Omental fat pad (tissue), 4 donors: ENCODE measurements at places on chromosomes 7 and 10. TPM values are rescaled to one million over a fixed set of nuclear protein-coding genes. Genes with fewer than 3 reads are reported as not detected.
A peak's percentile ranks its signal among the peaks of the same experiment; 100 is the strongest.

DNA sequence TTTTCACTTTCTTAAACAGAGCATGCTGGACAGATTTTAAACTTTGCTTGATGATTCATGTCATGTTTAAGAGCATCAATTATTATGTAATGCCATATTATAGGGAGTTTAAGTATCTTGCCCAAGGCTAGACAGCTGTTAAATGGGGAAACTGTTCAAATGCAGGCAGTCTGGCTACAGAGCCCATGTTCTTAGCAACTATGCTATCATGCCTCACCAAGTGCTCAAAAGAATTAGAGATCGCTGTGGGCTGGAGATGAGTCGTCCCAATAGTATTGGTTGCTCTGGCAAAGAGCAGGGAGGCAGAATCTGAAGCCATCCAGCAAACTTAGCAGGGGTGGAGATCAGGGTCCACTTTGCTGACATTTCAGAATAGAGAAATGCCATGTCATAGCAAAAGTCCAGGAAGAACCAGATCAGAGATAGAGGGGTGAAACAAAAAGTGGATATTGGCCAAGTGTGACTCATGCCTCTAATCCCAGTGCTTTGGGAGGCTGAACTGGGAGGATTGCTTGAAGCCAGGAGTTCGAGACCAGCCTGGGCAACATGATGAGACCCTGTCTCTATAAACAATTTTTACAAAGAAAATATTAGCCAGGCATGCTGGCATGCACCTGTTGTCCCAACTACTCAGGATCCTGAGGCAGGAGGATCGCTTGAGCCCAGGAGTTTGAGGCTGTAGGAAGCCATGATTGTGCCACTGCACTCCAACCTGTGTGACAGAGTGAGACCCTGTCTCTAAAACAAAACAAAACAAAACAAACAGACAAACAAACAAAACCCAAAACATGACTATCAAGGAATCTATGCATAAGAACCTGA, 57.8 kb downstream of the BAMBI start:
- DNase-seq, result no peak

- DNase-seq, result no peak
These were observed 700 bp downstream of the GSAP start for GRCh38 chr7:77415476-77415822.

GRCh38 chr7:125396466-125397151, 467.0 kb upstream of the POT1 start:
- DNase-seq, result no peak

DNA sequence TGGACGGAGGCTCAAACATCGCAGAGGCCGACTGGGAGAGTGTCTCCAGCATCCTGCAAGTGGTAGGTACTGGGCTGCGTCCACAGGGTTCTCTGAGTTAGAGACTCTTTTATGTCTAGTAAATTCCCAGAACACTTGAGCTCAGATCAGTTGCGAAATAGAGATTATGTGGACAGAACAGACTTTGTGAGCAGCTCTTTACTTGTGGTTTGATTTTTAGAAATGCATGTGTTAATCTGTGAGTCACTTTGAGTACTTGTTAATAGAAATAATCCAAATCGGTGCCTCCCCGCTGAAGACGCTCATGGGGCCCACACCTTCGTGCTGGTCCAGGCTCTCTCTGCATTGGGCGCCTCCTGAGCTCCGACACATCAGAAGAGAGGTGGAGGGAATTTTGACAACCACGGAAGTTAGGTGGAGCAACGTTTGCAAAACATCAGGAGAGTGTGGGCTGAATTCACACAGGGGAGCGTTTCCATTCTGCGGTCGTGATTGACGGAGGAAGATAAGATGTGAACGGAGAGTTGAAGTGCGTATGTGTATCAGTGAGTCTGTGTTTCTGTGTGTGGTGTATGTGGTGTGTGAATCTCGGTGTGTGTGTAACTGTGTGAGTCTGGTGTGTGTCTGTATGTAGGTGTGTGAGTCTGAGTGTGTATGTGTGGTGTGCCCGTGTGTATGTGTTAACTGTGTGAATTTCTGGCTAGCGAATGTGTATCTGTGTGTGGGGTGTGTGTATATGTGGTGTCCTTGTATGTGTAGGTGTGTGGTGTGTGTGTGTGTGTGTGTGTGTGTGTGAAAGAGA, 32.1 kb downstream of the PFKP start:
- DNase-seq, result no peak

- DNase-seq, result no peak
These were observed 34.3 kb downstream of the TPST1 start for GRCh38 chr7:66239467-66239856.

GRCh38 chr10:35270100-35270499, 66.2 kb upstream of the CCNY start:
- no peak for DNase-seq

- DNase-seq, result peak; percentile 22
These were observed 69.1 kb downstream of the INPP5A start for GRCh38 chr10:132606536-132607316.

DNA sequence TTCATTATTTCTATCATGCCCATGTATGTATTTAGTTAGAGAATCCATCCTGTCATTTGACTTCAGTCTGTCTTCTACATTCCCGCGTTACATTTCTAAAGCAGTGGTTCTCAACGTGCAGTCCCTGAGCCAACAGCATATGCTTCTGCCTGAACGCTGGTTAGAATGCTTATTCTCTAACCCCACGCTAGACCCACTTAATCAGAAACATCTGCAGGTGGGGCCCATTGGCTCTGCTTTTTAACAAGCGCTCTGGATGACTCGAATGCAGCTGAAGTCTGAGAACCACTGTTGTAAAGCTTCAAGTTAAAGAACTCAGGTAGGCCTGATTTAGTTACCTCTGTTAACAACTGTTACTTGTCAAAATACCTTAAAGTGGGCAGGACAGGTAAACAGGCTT, 38.2 kb downstream of the NEUROD6 start:
- no peak for DNase-seq

DNA sequence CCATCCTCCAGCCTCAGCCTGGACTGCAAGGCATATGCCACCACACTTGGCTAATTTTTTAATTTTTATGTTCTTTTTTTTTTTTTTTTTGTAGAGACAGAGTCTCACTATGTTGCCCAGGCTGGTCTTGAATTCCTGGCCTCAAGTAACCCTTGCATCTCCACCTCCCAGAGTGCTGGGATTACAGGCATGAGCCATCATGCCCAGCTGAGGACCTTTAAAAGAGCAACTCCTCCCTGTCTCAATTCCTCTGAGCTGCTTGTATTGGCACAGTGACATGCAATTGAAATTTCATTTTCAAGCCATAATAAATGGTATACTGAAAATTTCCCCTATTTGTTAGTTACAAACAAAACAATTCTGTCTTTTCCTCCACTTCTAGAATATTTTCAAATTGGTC, 19.5 kb downstream of the DNAJB9 start:
- no peak for DNase-seq

DNA sequence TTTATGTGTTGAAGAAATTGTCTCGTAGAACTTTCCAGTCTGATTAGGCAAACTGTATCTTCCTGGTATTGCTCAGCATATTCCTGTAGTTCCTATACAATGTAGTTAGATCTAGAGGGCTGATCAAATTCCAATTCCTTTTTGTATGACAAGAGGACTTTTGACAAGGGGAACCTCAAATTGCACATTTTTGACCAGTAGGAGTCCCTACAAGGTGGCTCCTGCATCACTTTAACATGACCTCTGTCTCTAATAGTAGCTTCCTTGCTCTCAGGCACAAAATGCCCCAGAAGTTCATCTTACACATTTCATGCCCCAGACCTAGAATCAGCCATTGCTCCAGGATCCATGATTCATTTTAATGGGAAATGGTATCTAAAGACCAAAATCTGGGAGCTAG, 18.7 kb downstream of the HERPUD2 start:
- no peak for DNase-seq

- DNase-seq, result no peak
These were observed 164.6 kb upstream of the SH2B2 start for GRCh38 chr7:102122026-102122425.

GRCh38 chr7:108247614-108248013, 117.5 kb upstream of the LAMB4 start:
- DNase-seq, result no peak

DNA sequence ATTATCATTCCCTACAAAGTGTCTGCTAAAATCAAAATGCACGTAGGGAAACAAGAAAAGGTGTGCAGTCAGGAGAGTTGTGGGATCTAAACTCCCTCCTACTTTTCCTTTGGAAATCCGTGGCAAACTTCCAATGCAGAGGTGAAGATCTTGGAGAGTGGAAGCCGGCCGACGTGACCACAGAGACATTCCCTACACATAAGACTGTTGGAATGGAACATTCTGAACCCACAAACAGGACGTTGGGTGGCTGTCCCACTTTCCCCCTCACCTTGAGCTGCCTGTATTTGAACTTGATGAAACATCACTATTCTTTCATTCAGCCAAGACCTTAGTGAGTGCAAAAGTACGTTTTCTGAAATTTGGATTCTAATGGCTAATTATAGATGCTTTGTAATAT, 65.9 kb downstream of the PRKCQ start:
- DNase-seq, result no peak

DNA sequence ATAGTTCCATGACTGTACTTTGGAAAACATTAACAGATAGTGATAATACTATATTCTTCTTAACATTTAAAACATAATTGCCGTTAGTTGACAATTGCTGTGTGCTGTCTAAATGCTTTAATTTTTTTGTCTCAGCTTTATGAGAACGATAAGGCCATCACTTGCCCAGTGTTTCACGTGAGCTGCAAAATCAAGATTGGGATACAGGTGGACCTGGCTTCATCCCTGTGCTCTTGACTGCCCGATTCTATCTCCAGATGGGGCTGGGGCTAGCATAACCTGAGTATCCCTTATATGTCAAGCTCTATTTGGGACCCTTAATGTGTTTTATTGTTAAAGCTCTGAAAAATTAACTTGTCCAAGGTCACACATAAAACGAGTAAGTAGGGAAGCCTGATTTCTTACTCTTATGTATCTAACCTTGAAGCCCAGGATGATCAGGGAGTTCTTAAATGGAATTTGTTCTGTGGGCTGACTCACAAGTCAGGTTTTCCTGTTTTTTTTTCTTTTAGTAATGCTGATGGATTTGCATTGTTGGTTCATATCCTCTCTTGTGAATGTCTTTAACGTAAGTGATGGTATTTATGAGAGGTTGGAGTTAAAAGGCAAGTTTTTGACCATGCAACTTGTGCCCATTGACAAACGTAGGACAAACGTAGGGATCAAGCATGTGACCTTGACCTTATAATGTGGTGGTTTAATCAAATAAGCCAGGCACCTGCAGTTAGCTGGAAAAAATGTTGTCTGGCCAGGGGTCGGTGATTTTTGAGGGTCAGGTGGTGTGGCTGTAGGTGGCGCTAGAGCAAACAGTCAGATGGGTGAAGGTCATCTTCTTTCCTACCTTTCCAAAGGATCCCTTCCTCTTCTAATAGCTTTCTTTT, 3.6 kb downstream of the PRKAR2B start:
- no peak for DNase-seq

- no peak for DNase-seq
These were observed 51.5 kb downstream of the ADAM12 start for GRCh38 chr10:126336801-126337200.

DNA sequence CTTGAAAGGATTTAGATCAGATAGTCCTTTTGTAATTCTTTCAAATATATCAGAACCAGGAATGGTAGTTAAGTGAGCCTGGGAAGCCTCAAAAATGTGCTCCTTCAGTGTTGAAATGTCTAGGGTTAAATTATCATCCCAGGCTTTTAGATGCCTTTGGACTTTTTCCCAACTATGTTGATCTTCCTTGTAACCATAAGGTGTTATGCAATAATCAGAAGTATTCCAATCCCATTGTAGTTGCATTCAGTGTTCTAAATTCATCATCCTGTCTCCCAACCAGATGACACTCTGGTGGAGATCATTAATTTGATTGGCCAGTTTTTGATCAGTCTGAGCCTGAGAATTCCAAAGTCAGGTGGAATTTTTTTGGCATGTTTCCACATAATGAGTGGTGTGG, 35.1 kb upstream of the AKR1C2 start:
- DNase-seq, result no peak

GRCh38 chr7:70384891-70385290, 747.1 kb upstream of the GALNT17 start:
- no peak for DNase-seq

GRCh38 chr10:110474826-110475225, 22.9 kb upstream of the DUSP5 start:
- no peak for DNase-seq

- no peak for DNase-seq
These were observed 58.2 kb upstream of the CHST15 start for GRCh38 chr10:124151466-124152095.

DNA sequence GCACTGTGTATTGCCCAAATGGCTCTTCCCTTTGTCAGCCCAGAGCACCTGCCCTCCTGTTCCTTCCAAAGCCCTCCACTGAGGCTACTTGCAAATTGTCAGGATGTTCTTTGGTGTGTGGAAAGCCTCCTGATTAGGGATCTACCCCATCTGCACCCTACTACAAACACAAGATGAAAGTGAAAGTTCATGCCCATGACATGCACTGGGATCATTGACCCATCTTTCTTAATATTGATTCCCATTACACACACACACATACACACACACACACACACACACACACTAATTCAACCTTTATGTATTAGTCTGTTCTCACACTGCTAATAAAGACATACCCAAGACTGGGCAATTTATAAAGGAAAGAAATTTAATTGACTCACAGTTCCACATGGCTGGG, 213.7 kb upstream of the IGFBP3 start:
- no peak for DNase-seq

GRCh38 chr10:97200616-97201015, 14.9 kb upstream of the SLIT1 start:
- DNase-seq, result no peak

- no peak for DNase-seq
These were observed 2.9 kb upstream of the ZNF467 start for GRCh38 chr7:149776289-149776688.

GRCh38 chr10:33832124-33832787, 497.8 kb upstream of the NRP1 start:
- no peak for DNase-seq

DNA sequence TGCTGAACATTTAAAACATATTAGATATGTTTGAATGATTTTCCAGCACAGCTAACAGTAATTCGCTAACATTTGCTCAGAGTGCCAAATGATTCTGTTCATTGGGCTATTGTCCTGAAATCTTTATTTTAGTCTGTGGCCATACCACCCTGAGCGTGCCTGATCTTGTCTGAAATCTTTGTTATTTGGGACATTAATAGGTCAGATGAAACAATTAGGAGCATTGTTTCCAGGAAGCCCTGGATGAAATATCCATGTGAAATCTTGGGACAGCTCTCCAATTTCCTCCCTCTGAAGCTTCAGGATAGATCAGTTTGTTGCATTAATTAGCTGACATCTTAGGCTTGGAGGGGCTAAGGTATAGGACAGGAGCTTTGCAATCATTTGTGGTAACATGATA, 512.0 kb downstream of the KIF20B start:
- no peak for DNase-seq

The BMPR1A gene
- 26.5 TPM for total RNA-seq

The CCDC71L gene
- total RNA-seq, result 259 TPM

The WDR86 gene
- 22.0 TPM for total RNA-seq

The PTPRN2 gene
- total RNA-seq, result 2.8 TPM

The SFMBT2 gene
- 10.9 TPM for total RNA-seq

The COL17A1 gene
- 0.13 TPM for total RNA-seq

The TMEM229A gene
- total RNA-seq, result not detected

The MMRN2 gene
- total RNA-seq, result 86.6 TPM

The LEP gene
- total RNA-seq, result 715 TPM

The CABCOCO1 gene
- not detected for total RNA-seq

The EBLN1 gene
- not detected for total RNA-seq

The TACC2 gene
- total RNA-seq, result 23.8 TPM
